CD4-positive, alpha-beta T cell treated with Interleukin-4 for 1 hour (primary cell): ENCODE measurements at places on chromosomes 13 and 19.

GRCh38 chr19:53892981-53893325 is 11.0 kb downstream of the PRKCG start:
- no peak for DNase-seq

- peak; percentile 72 for DNase-seq
Measured at GRCh38 chr19:54364775-54365257, at the start of gene LAIR1. TSS of gene LAIR1 (minus strand) at chr19:54364931. CDS start at chr19:54364804, 127 bp downstream.

GRCh38 chr13:83882606-83882959 is 309 bp upstream of the SLITRK1 start:
- no peak for DNase-seq

- no peak for DNase-seq
Measured at GRCh38 chr19:55870736-55871135, 34.4 kb downstream of the NLRP4 start.

GRCh38 chr19:55141696-55142095 is 7.3 kb downstream of the TNNT1 start:
- no peak for DNase-seq

- no peak for DNase-seq
Measured at GRCh38 chr13:31014456-31014855, 82.0 kb downstream of the TEX26 start.

- DNase-seq: peak; percentile 30
Measured at GRCh38 chr19:6668691-6669090, 1.3 kb downstream of the TNFSF14 start.

GRCh38 chr19:39397360-39398296 is 6.5 kb downstream of the MED29 start:
- DNase-seq: peak; percentile 94

- no peak for DNase-seq
Measured at GRCh38 chr19:54345938-54346386, 7.0 kb upstream of the LILRA4 start.

GRCh38 chr19:35760711-35761349 is 2.9 kb downstream of the PROSER3 start:
- DNase-seq: no peak

DNA sequence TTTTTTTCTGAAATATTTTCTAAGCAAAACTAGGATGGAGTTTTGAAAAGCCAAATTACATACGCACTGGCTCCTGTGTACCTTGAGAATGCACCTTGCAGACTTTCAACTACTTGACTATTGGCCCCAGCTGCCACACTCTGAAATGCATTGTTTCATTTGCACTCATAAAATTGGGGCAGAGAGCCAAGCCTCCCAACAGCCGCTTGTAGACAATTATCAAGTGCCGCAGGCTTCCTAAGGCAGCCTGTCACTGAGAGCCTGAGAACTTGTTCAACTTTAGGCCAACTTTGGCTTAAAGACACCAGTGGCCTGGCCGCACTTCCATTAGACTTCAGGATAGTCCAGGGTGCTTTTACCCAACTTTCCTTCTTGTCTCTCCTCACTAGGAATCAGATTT is 115.7 kb upstream of the STARD13 start:
- DNase-seq: no peak
